ENCODE measurements at places on chromosomes 1 and 21.

- DNase-seq, result no peak
Observed at GRCh38 chr1:87333692-87334347, 5.1 kb downstream of the LMO4 start.

GRCh38 chr1:84145068-84145467 lies 997 bp downstream of the PRKACB start:
- no peak for DNase-seq

GRCh38 chr1:20322081-20322824 lies 31.6 kb downstream of the VWA5B1 start:
- DNase-seq, result peak; percentile 20

GRCh38 chr1:33719326-33719725 lies 144.6 kb upstream of the HMGB4 start:
- no peak for DNase-seq

GRCh38 chr1:240607006-240607405 lies 4.9 kb downstream of the GREM2 start:
- no peak for DNase-seq

GRCh38 chr1:237032029-237032428 lies 10.0 kb upstream of the RYR2 start:
- DNase-seq, result no peak

GRCh38 chr1:110050602-110051261 lies 16.3 kb downstream of the STRIP1 start:
- DNase-seq, result no peak

GRCh38 chr1:107142140-107142542 lies 1.3 kb downstream of the NTNG1 start:
- peak; percentile 78 for DNase-seq

DNA sequence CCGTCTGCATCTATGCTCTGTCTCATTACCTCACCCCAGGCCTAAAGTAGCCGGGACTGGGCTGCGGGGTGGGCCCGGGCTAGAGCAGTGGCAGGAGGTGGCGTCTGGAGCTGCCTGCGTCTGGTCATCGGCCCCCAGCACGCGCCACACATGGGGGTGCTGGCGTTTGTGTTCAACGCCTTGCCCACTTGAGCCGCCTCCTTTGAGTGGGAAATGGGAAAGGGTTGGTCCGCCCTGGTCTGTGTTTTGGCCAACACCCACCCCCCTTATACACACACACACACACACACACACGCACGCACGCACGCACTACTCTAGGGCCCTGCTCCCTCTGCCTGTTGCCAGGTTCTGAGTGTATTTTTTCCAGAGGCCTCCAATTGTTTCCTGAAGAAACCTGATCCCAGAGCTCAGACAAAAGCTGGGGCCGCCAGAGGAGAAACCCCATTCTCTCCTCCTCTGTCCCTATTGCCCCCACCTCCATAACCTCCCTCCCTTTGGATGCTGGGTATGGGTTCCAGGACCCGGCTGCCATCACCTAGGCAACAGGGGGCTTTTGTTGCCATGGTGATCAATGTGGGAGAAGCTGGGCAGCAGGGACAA lies 10.1 kb downstream of the VANGL2 start:
- DNase-seq, result peak; percentile 84

- no peak for DNase-seq
Observed at GRCh38 chr1:6109688-6110087, 64.0 kb downstream of the KCNAB2 start.

GRCh38 chr1:234168061-234168724 lies 205.1 kb upstream of the COA6 start:
- DNase-seq, result no peak
